Occipital lobe (tissue), 3 donors: ENCODE measurements at places on chromosomes 6 and 20.
A peak's percentile ranks its signal among the peaks of the same experiment; 100 is the strongest.

- no peak for DNase-seq
Observed at GRCh38 chr6:71364889-71365542, 76.4 kb downstream of the OGFRL1 start.

- no peak for DNase-seq
Observed at GRCh38 chr6:14274546-14275492, 157.2 kb downstream of the CD83 start.

- no peak for DNase-seq
Observed at GRCh38 chr6:107121964-107122495, 6.7 kb upstream of the BEND3 start.

- DNase-seq = no peak
Observed at GRCh38 chr20:50930976-50931305, 296 bp downstream of the ADNP start.

- peak; percentile 44 for DNase-seq
Observed at GRCh38 chr20:1897541-1897940, 2.3 kb downstream of the SIRPA start.

GRCh38 chr6:11921751-11922150 lies 90.4 kb upstream of the HIVEP1 start:
- DNase-seq = no peak

GRCh38 chr6:31114541-31114878 lies at the start of gene PSORS1C1:
Gene PSORS1C1 (plus strand): TSS chr6:31114800. CDS start chr6:31129633, 14,833 bp downstream.
- DNase-seq = peak; percentile 63

GRCh38 chr6:169958510-169958909 lies 207.1 kb downstream of the ERMARD start:
- DNase-seq = no peak

DNA sequence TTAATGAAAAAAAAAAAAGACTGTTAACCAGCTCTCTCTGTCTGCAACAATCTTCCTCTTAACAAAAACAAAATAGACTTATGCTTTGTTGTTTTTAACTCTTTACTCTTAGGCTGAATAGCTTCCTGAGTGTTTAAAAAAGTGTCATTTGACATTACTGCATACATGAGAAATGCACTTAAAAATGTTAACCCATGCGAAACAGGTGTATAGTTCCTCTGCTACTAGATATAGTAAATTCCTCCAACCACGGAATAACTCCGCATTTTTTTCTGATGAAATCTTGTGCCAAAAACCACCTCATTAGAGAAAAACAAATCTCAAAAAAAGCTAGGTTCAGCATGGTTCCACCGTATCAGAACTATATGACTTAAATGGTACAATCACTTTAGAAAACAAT lies 426.0 kb downstream of the ADGRB3 start:
- DNase-seq = no peak

DNA sequence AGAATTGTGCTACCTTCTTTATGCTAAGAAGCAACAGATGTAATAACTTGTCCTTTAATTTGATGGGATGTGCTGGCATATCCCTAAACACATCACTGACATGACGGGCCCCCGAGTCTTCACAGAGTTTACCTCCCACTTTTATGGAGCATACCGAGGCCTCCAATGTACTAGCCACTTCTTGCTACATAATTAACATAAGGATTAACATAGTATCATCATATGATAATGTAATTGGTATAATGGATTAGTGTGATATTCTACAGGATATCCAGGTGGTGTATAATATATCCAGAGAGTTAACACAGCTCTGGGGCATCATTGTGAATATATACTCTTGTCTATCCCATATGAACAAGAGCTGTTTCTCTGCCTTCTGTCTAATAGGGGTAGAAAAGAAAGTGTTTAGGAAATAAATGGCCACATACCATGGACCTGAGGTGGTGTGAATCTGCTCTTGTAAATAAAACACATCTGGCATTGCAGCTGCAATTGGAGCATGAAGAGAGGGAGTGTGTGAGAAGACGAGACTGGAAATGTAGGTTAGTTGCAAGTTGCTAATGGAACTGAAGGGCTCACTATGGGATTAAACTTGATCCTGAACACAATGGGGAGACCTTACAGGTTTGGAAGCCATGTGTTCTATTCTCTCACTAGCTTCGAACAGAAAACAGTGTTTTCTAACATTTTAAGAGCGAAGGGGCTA lies 102.3 kb downstream of the IYD start:
- no peak for DNase-seq

DNA sequence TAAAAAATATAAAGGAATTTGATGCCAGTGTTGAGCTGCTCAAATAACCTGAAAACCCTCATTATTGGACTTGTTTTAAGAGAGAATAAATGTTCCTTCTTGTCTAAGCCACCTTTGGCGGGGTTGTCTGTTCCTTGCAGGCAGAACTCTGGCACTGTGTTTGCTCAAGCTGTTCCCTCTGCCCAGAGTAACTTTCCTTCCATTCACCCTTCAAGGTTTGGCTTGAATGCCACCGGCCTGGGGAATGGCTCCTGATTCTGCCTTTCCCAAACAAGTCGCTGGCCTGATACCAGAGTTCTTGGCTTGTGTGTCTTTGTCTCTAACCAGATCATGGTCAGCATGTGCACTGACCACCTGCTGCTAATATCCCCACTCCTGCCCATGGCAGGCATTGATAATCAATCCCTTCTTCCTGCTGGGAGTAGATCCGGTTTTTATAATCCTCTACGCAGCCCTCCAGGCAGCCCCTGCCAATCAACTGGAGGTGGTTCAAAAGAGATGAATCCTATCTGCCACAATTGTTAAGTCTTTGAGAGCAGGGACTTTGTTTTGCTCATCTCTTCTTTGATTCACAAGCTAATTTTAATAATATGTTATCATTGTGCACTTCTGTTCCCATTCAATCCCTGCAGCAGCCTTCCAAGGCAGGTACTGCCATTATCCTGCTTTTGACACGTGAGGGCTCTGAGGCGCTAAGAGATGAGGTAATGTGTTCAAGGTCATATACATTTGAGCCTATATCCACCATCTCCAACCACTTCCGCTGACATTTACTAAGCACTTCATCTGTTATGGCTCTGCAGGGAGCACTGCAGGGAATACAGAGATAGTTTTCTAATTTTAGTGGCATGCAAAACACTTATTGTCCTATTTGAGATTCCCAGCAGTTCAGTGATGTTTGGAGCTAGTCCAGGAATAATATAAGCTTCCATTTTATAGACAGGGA lies 3.1 kb upstream of the CCM2L start:
- no peak for DNase-seq

DNA sequence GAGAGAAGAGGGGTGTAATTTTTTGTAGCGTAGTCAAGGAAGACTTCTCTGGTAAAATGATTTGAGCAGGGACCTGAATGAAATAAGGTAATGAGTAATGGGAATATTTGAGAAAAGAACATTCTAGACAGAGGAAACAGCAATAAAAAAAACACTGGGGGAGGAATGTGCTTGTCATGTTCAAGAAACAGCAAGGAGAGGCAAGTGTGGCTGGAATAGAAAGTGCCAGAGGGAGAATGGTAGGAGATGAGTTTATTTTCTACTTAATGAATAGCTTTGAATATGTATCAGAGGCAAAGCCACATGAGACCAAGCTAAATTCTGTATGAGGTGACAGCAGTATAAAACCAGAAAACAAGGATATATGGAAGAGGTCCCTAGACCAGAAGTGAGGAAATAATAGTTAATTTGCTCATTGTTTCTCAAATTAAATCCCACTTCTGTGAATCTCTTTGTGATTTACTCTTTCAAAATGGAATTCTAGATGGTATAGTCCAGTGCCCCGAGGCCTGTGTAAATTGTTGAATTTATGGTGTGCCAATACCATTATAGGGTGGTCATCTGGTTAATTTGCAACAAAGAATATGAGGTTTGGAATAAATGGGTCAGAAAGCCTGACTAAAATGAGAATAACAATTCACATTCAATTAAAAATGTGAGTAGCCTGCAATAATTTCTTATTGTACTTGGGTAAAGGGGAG lies 170.2 kb downstream of the CDKAL1 start:
- DNase-seq = no peak

GRCh38 chr20:48703511-48704219 lies 124.1 kb downstream of the PREX1 start:
- no peak for DNase-seq

DNA sequence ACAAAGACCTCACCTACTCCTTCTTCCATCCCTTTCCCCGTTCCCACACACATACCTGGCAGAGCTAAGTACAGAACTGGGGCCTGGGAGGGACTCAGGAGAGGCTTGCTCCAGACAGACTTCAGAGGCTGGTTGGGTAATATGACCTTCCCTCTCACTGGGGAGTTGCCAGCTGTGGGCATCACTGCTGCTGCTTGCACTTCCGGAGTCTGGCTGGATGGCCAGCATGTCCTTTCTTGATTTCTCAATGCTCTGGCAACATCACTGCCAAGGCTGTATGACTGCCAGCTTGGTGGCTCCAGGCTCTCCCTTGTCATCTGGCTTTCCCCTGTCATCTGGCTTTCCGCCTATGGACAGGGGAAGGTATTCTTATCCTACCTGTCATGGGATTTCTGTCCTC lies 47.8 kb downstream of the CDH22 start:
- no peak for DNase-seq

- DNase-seq = no peak
Observed at GRCh38 chr6:41428996-41429421, 93.6 kb downstream of the NCR2 start.

- DNase-seq = no peak
Observed at GRCh38 chr6:34059136-34059731, 86.7 kb downstream of the GRM4 start.
